Natural killer cell treated with Interleukin-12 subunit alpha and Interleukin-12 subunit beta and Interleukin-15 and Interleukin-18, amount 100 ng/mL, for 72 hours (primary cell): ENCODE measurements at places on chromosomes 6 and 20. TPM values are rescaled to one million over a fixed set of nuclear protein-coding genes. Genes with fewer than 3 reads are reported as not detected.
A peak's percentile ranks its signal among the peaks of the same experiment; 100 is the strongest.

- H3K4me3 ChIP-seq, result no peak overlapping the region
- no peak for DNase-seq
- H3K36me3 ChIP-seq, result peaks cover 4% of the 10 kb centered on the region
- H3K27me3 ChIP-seq, result peaks cover 30% of the 10 kb centered on the region
- H3K27ac ChIP-seq, result no peak overlapping the region
These were observed 4.1 kb upstream of the GPR63 start for GRCh38 chr6:96841345-96841744.

Gene RUNX2
- total RNA-seq, result 6.7 TPM

Gene LKAAEAR1
- total RNA-seq, result not detected

- DNase-seq, result no peak
- H3K27me3 ChIP-seq, result no peaks in the 10 kb centered on the region
- no peaks in the 10 kb centered on the region for H3K36me3 ChIP-seq
- H3K4me3 ChIP-seq, result no peak overlapping the region
- peaks cover 16% of the 10 kb centered on the region for H3K4me1 ChIP-seq
These were observed 19.1 kb downstream of the SPATA2 start for GRCh38 chr20:49896204-49896603.

- H3K36me3 ChIP-seq, result no peaks in the 10 kb centered on the region
- peak overlapping the region; percentile 99 for H3K4me3 ChIP-seq
- no peaks in the 10 kb centered on the region for H3K27me3 ChIP-seq
- peaks cover 22% of the 10 kb centered on the region for H3K4me1 ChIP-seq
- DNase-seq, result no peak
These were observed 367 bp upstream of the PCIF1 start for GRCh38 chr20:45934046-45934585.

Gene RHAG
- total RNA-seq, result not detected

- H3K36me3 ChIP-seq, result peaks cover 5% of the 10 kb centered on the region
- H3K27ac ChIP-seq, result no peak overlapping the region
- H3K27me3 ChIP-seq, result no peaks in the 10 kb centered on the region
- no peak overlapping the region for H3K4me3 ChIP-seq
- H3K4me1 ChIP-seq, result no peaks in the 10 kb centered on the region
These were observed 35.6 kb upstream of the NFATC2 start for GRCh38 chr20:51578145-51578459.

- H3K36me3 ChIP-seq, result peaks cover 5% of the 10 kb centered on the region
- H3K4me3 ChIP-seq, result no peak overlapping the region
- H3K27me3 ChIP-seq, result no peaks in the 10 kb centered on the region
These were observed 150.4 kb upstream of the HMGN3 start for GRCh38 chr6:79384845-79385244.

GRCh38 chr20:44609006-44609515 lies 26.7 kb downstream of the PKIG start:
- no peak overlapping the region for H3K4me3 ChIP-seq
- no peak overlapping the region for H3K27ac ChIP-seq
- no peaks in the 10 kb centered on the region for H3K36me3 ChIP-seq
- no peaks in the 10 kb centered on the region for H3K27me3 ChIP-seq

Gene RAET1E
- not detected for total RNA-seq

DNA sequence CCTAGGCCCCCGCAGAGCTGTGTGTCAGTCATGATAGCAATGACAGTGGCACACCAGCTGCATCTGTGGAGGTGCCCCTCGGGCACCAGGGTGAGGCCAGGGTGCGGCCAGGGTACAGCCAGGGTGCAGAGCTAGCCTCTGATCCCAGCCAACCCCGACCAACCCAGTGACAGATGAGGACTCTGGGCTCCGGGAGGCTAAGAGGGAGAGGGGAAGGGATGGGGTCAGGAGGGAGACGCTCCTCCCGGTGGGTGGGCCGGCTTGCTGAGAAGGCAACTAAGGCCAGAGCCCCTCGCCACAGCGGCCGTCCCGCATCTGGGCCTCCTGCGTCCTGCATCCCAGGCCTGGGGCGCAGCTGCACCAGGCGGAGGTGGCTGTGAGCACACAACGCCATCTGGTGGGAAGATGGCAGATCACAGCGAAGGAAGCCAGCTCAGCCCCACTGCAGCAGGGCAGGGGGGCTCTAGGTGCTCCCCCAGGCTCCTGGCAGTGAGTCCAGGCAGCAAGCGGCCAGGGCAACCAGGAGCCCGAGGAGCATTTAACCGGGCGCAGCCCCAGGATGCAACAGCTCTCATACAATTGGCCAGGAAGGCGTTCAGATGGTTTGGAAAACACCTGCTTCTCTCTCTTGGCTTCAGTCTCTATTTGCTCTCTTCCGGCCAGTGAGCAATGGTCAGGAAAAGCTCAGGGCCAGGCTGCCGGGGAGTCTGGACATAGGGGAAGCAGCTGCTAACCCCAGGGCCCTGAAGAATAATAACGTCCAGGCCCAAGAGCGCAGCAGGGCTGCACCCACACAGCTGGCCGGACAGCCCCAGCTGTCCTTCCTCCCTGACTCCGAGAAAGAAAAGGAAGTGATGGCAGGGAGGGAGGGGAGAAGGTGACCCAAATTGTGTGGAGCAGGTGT lies 169.4 kb downstream of the TAF4 start:
- H3K36me3 ChIP-seq, result no peaks in the 10 kb centered on the region
- no peak overlapping the region for H3K4me3 ChIP-seq
- no peak overlapping the region for H3K27ac ChIP-seq
- H3K4me1 ChIP-seq, result no peaks in the 10 kb centered on the region

Gene STMN3
- 0.88 TPM for total RNA-seq
